ENCODE measurements at places on chromosomes 5 and 9.

DNA sequence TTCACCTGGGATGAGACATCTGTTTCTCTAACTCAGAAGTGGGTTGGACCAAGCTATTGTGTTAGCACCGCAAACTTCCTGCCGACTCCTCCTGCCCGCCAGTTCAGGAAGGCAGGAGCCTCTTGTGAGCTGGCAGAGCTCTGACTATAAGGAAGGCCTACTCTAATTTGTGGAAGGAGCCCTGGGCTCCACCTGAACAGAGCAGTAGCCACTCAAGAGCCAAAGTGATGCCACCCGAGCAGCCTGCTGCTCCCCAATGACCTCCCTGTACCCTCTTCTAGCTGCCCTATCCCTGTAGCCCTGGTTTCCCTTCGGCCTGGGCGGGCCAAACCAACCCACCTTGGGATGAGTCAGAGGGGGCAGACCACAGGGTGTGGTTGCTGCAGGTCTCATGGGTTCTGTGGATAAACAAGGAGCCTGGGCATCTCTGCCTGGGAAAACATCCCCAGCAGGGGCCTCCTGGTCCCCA lies 81.6 kb downstream of the PSD2 start:
- DNase-seq: no peak

GRCh38 chr9:127308652-127309434 lies 44.3 kb downstream of the GARNL3 start:
- DNase-seq: no peak

- peak; percentile 6 for DNase-seq
Observed at GRCh38 chr9:35110327-35110761, 5.3 kb downstream of the ATOSB start.

GRCh38 chr5:5419291-5420210 lies 2.9 kb upstream of the ICE1 start:
- peak; percentile 71 for DNase-seq

GRCh38 chr9:106106396-106106795 lies 412.1 kb downstream of the TMEM38B start:
- DNase-seq: no peak

DNA sequence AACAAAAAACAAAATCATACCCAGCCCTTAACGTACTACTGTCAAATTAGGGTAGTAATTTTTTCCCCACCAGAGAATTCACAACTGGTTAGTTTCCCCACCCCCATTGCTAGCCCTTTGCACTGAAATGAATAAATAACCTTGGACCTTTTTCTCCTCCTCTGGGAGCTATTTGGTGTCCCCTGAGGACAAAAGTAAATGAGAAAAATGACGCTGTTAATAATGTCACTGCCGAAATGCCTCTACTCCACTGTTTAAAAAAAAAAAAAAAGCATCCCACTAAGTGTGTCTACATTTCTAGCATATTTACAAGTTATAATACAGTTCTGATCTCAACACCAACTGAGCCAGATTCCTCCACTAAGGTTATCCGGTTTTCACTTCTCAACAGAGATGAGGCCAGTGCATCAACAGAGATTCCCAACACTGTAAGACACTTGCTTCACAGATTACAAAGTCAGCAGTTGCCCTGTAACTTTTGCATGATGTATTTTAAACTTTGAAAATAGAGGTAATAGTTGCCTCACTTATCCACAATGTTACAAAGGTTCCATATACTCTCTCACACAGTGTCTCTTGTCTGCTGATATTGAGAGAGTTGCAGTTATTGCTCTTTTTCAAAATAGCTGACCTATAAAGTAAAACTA lies 5.1 kb upstream of the NFIB start:
- DNase-seq: peak; percentile 28

DNA sequence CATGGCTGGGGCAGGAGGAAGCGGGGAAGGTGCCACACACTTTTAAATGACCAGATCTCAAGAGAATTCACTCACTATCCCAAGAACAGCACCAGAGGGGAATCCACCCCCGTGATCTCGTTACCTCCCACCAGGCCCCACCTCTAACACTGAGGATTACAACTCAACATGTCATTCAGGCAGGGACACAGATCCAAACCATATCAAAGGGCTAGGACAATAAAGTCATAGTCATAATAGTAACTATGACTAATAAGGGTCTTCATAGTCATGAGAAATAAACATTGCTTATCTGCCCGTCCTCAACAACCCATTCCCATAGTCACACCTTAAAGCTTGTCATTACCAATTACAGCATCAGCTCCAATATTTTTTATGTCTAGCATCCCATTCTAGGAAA lies 65.3 kb upstream of the SMC2 start:
- no peak for DNase-seq

- DNase-seq: no peak
Observed at GRCh38 chr5:59487772-59488729, 405.5 kb downstream of the PDE4D start.

- DNase-seq: no peak
Observed at GRCh38 chr9:16823906-16824305, 46.6 kb downstream of the BNC2 start.

- DNase-seq: no peak
Observed at GRCh38 chr5:142830241-142831008, 60.2 kb downstream of the ARHGAP26 start.

DNA sequence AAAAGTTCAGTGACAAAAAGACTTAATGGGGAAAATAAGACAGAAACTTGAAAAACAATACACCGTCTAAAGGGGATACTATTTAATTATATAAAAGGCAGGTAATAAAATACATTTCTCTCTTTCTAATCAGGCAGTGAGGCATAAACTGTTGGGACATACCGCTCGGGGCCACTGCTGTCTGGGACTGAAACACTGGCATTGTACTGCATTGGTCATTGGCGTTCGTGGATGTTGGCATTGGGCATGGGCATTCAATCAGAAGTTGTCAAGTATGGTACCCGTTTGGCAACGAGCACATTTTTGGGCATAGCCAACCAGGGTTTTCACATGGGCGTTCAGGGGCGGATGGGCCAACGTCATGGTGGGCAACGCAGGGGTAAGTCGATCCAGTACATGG lies 4.7 kb downstream of the HNRNPK start:
- DNase-seq: no peak

GRCh38 chr9:90307891-90308290 lies 334.7 kb downstream of the DIRAS2 start:
- no peak for DNase-seq

- no peak for DNase-seq
Observed at GRCh38 chr5:122151640-122152039, 22.3 kb downstream of the ZNF474 start.

DNA sequence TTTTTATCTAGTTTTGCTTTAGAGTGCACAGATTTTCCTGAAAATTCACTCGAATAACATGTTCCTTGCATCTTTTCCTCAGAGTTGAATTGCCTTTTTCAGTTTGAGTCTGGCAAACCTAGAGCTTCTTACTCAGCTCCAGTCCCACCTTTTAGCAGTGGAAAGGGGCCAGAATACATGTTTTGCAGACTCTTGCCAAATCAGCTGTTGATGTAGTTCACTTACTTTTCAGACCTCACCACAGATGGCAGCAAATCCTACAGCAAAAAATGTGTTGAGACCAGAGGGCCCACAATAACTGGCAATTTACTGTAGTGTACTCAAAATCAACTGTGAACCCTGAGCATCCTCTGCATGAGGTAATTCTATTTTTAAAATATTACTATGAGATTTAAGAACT lies 545.2 kb upstream of the ACO1 start:
- peak; percentile 68 for DNase-seq

- DNase-seq: no peak
Observed at GRCh38 chr9:134551176-134551575, 90.4 kb upstream of the COL5A1 start.

GRCh38 chr9:81417941-81418340 lies 271.4 kb downstream of the TLE1 start:
- DNase-seq: no peak

DNA sequence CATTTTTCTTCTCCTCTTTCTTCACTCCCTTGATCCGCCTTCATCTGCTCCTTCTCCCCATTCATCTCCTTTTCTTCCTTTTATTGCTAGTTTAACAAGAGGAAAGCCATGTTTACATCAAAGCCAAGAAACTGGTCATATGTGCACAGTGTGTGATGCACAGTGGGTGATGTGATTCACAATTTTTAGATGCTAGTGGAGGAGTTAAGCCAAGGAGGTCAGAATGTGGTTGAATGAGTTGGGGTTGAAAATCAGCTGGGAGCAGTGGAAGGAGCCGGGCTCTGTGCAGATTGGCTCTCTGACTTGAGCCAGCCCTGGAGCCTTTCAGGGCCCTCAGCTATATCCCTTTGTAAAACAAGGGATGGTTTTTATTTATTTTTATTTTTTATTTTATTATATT lies 7.3 kb downstream of the ACER2 start:
- no peak for DNase-seq

- DNase-seq: no peak
Observed at GRCh38 chr5:159095866-159096242, 3.9 kb downstream of the EBF1 start.

- no peak for DNase-seq
Observed at GRCh38 chr9:38373679-38374078, 18.8 kb upstream of the ALDH1B1 start.

All from NCI-H1694 treated with DMSO at 0.1 percent for 48 hours (cell line).